Fibroblast of skin of right biceps (primary cell): ENCODE measurements at places on chromosomes 6 and 20.

DNA sequence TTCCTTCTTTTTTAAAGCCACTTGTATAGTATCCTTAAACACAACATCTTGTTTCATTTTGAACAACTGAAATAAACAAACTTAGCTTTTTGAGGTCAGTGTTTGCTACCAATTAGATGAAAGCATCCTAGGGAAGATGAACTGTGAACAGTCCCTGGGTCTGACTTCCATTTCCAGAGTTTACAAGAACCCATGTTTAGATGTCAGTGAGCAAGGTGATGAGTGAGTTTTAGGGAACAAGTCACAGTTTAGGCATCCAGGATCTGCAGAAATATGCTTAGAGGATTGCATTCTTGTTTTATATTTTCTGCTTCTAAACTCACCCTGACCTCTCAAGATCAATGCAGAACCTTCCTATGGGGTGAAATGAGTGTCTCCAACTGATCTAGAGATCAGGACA, 3.0 kb downstream of the ZC2HC1B start:
- peak; percentile 21 for DNase-seq

DNA sequence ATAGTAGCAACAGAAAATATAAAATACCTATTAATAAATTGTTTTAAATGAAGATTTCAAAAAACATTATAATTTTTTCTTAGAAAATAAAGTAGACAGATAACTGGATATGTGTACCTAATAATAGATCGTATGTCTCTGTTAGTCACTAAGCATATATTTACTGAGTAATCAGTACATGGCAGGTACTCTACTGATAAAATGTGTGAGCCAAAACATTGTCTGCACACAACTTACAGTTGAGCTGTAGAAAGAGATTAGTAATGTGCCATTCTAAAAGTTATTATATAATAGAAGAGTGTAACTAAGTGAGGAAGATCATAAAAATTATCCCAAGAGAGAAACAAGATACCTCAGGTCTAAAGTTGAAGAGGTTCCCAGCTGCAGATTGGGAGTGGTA, 929.9 kb upstream of the EPHA7 start:
- no peak for DNase-seq

DNA sequence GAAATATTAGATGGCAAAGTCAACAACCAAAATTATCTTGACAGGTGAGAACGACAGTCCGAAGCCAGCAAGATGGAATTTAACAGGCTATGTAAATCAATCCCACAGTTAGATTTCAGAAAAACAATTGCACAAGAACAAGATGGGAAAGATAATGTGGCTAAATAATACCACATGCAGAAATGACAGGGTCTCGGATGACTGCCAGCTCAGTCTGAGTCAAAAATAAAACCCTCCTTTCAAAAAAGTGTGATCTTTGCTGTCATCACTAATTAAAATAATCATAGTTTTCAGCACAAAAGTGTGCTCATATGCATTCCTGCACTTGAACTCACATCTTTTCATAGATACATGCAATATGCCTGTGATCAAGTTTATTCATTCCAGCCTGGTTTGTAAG, 25.9 kb downstream of the FOXQ1 start:
- DNase-seq: peak; percentile 85

- DNase-seq: peak; percentile 100
These were observed 704.2 kb upstream of the CITED2 start for GRCh38 chr6:140078561-140079125.

- no peak for DNase-seq
These were observed 12.0 kb upstream of the DTNBP1 start for GRCh38 chr6:15674690-15675386.

- DNase-seq: no peak
These were observed 371.5 kb downstream of the SYNE1 start for GRCh38 chr6:152265651-152266050.

DNA sequence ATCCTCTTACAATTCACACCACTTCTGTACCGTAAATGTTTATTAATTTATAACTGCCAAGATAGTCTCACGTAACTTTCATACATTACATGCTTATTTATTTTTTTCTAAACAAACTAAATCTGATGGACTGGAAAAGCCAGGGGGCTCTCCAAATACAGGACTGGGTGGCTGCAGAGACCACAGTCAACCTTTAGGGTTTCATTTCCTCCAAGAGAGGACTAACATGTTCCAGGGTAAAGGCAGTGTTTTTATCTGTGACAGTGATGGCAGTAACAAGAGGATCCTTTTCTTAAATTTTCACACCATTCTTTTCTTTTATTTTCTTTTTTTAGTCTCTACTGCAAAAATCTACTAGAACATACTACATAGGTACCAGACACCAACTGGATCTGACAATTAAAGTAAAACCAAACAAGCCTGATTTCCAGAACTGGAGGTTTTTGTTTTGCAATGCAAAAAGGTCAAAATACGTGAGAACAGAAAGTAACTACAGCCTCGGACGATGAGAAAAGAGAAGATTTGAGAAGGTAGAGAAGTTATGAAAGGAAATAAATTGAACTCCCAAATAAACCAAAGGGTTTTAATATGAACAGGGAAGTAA, 1.2 kb downstream of the LMBRD1 start:
- no peak for DNase-seq

DNA sequence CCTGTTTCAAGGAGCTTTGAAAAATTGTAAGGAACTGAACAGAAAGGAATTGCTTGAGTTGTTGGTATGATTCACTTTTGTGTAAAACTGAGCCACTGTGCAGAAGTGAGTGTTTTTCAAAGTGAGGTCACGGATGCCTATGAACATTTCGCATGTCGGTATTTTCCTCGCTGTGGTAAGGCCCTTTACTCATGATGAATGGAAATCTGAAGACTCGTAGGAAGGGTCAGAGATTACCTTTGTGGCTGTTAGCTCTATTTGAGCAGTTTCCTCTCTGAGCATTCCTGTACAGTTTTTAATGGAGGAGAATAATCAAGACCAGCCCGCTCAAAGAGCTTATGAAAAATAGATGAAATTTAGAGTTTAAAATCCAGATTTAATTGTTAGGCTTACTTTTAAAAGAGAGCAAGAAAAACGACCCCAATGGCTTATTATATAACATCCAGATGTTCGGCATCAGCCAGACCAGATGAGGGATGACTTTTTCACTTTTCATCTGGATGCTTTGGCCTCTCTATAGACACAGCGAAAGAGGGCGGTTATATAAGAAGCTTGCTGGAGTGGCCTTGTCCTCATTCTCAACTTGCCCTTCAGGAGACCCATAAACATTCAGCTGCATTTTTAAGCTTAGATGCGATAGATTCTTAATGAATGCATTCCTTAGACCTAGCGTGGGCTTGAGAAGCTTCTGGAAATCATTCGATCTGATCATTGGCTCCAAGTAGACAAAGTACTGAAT, 99.5 kb downstream of the CD83 start:
- DNase-seq: peak; percentile 79

DNA sequence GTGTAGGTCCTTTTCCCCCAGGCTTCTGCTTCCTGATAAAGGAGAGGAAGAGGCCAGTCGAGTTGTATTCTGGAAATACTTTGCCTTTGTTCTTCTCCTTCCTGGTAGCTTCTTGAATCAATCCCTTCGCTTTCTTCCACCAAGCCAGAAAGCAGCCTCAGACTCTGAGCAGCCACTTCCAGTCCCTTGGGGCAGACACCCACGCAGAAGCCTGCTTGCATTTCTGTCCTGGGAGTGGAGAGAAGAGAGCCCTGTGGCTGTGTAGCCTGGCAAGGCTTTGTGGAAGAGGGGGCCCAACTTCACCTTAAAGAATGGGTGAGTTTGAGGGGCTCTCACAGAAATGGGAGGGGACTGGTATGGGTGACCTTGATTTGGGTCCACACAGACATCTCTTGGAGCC, 211.0 kb upstream of the SSTR4 start:
- DNase-seq: no peak

- DNase-seq: no peak
These were observed 49.1 kb upstream of the UBR2 start for GRCh38 chr6:42514745-42515144.

DNA sequence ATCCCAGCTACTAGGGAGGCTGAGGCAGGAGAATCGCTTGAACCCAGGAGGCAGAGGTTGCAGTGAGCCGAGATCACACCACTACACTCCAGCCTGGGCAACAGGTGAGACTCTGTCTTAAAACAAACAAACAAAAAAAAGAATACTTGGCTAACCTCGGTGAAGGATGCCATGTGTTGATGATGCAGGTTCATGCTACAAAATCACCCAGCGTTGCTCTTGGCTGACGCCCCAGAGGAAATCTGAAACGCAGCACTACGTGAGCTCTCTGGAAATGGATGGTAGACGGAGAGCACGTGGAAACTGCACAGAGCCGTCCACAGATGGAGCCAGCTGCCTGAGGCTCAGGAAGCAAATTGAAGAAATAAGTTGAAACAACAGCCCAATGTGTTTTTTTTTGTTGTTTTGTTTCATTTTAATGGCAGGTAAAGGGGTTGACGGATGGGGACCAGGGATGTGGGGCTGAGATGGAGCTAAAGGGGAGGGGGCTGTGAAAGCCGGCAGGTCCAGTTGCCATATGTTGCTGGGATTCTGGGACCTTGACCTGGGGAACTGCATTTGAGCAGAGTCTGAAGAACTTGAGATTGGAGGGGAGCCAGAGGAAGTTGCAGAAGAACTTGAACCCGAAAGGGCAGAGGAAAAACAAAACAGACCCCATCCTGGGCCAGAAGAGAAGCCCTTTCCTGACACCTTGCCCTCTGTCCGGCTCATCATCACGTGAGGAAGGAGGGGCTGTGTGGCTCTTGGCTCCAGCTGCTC, 12.8 kb upstream of the MANBAL start:
- peak; percentile 74 for DNase-seq
